ENCODE measurements at places on chromosomes 7 and 10. TPM values are rescaled to one million over a fixed set of nuclear protein-coding genes. Genes with fewer than 3 reads are reported as not detected.

CD36 gene
- total RNA-seq: 114 TPM

MYO3A gene
- 0.84 TPM for total RNA-seq

KLF14 gene
- not detected for total RNA-seq

JAZF1 gene
- total RNA-seq: 23.8 TPM

PPIF gene
- total RNA-seq: 21.2 TPM

THNSL1 gene
- 2.0 TPM for total RNA-seq

AFAP1L2 gene
- total RNA-seq: 19.3 TPM

TPK1 gene
- total RNA-seq: 11.5 TPM

Measured in aorta (tissue), 5 donors.